ENCODE measurements at places on chromosomes 2 and 18. TPM values are rescaled to one million over a fixed set of nuclear protein-coding genes. Genes with fewer than 3 reads are reported as not detected.

GRCh38 chr2:37672104-37672869 lies 845 bp upstream of the CDC42EP3 start:
- no peaks in the 10 kb centered on the region for H3K36me3 ChIP-seq
- H3K4me1 ChIP-seq: peaks cover 18% of the 10 kb centered on the region
- peak overlapping the region; percentile 86 for H3K4me3 ChIP-seq
- peak; percentile 48 for DNase-seq
- no peaks in the 10 kb centered on the region for H3K27me3 ChIP-seq

GRCh38 chr2:164879901-164880535 lies 38.4 kb upstream of the COBLL1 start:
- no peaks in the 10 kb centered on the region for H3K4me1 ChIP-seq
- no peak overlapping the region for H3K27ac ChIP-seq
- no peaks in the 10 kb centered on the region for H3K36me3 ChIP-seq
- DNase-seq: no peak

C2orf92 gene
- 21.0 TPM for total RNA-seq

WDR75 gene
- total RNA-seq: 45.3 TPM

All from naive thymus-derived CD4-positive, alpha-beta T cell (primary cell).